Heart right ventricle (tissue), 16 donors: ENCODE measurements at places on chromosomes 12 and 14. TPM values are rescaled to one million over a fixed set of nuclear protein-coding genes. Genes with fewer than 3 reads are reported as not detected.

- peaks cover 60% of the 10 kb centered on the region for H3K36me3 ChIP-seq
- no peak overlapping the region for H3K27ac ChIP-seq
- peak overlapping the region; percentile 99 for H3K4me3 ChIP-seq
- DNase-seq, result no peak
- H3K27me3 ChIP-seq, result no peaks in the 10 kb centered on the region
These were observed 1.9 kb downstream of the HSP90AA1 start for GRCh38 chr14:102084931-102085330.

DNA sequence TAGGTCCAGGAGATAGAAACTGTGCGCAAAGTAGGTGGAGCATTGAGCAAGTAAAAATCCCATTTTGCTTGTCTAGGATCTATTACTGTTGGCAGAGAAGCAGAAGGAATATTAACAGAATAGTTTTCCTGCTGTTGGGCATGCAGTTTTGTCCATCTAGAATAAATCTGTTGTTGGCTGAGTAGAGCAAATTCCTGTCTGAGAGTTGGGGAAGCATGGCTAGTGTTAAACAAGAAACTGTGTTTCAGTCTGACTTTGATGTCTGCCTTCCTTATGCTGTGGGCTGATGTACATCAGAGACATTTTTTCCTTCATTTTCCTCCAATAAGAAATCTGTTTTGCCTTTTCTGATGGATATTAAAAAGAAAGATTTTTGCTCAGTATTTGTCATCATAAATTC is 98.2 kb downstream of the RAD52 start:
- H3K27me3 ChIP-seq, result no peaks in the 10 kb centered on the region
- H3K36me3 ChIP-seq, result no peaks in the 10 kb centered on the region
- H3K27ac ChIP-seq, result no peak overlapping the region
- H3K4me1 ChIP-seq, result peaks cover 35% of the 10 kb centered on the region
- H3K4me3 ChIP-seq, result no peak overlapping the region
- no peak for DNase-seq

Gene NINJ2
- 25.7 TPM for polyA plus RNA-seq

DNA sequence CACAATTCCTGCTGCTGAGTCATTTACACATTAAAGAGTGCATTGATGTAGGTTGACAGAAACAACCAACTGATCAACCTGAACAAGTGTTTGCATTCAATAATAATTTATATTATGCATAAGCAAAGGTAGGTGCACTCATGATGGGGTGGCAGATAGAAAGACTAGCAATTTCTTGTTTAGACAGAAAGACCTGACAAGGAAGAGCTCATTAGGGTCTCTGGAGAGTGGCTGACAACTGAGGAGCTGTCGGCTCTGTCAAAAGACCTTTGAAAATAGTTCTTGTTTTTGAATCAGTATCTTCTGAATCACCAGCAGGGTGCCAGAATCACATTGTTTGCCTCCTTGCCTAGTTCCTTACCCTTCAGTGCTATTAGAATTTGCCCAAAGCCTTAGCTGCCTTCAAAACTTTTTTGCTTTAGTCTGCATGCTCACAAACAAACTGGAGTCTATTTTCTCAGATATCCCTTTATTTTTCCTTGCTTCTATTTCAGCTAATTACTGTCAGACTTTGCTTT is 234.7 kb downstream of the BTG1 start:
- no peaks in the 10 kb centered on the region for H3K36me3 ChIP-seq
- H3K4me1 ChIP-seq, result no peaks in the 10 kb centered on the region
- no peak overlapping the region for H3K4me3 ChIP-seq
- no peaks in the 10 kb centered on the region for H3K27me3 ChIP-seq
- DNase-seq, result no peak

Gene KRT80
- polyA plus RNA-seq, result 0.32 TPM

GRCh38 chr12:68538726-68539614 is 71.7 kb upstream of the RAP1B start:
- DNase-seq, result peak; percentile 83
- H3K36me3 ChIP-seq, result no peaks in the 10 kb centered on the region
- H3K4me1 ChIP-seq, result no peaks in the 10 kb centered on the region
- H3K4me3 ChIP-seq, result peak overlapping the region; percentile 31
- H3K27ac ChIP-seq, result peak overlapping the region; percentile 80

DNA sequence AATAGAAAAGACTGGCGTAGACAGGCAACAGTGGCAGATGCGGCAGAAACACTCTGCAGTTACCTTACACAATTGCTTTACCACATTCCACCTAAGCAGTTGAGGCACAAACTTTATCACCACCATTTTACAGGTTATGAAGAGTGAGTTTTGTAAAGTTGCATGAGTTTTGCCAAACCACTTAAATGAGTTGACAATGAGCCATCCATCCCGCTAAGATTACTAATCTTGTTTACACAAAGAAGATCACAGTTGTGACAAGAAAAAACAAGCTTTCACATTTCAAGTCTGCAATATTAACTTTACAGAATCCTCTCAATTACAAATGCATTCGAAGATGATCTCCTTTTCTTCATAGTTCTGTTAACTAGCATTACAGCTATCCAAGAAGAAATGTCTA is 1.8 kb downstream of the TMCC3 start:
- H3K27me3 ChIP-seq, result no peaks in the 10 kb centered on the region
- H3K36me3 ChIP-seq, result no peaks in the 10 kb centered on the region
- H3K4me3 ChIP-seq, result no peak overlapping the region

Gene HVCN1
- 17.9 TPM for polyA plus RNA-seq

GRCh38 chr14:36662258-36662542 is 540 bp downstream of the PAX9 start:
- H3K4me1 ChIP-seq, result peaks cover 15% of the 10 kb centered on the region
- H3K4me3 ChIP-seq, result no peak overlapping the region
- no peak overlapping the region for H3K27ac ChIP-seq
- no peak for DNase-seq
- peaks cover 100% of the 10 kb centered on the region for H3K27me3 ChIP-seq
- H3K36me3 ChIP-seq, result no peaks in the 10 kb centered on the region

Gene USP44
- polyA plus RNA-seq, result 0.73 TPM

Gene ZFYVE1
- polyA plus RNA-seq, result 4.9 TPM

DNA sequence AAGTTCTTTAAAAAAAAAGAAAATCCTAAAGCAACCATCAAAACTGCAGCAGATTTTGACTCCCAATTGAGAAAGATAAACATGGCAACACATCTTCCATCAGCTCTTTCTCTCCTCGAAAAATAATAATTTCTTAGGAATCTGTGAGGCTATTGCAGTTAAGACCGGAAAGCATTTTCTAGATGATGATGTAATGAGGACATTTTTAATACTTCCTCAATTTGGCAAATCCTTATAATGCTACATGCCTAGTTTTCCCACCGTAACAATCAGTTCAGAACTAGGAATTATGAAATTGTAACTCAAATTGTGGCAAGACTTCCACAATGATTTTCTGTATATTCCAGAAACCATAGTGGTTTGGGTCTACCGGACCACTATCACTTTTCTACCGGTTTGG is 180.9 kb upstream of the PDE3A start:
- H3K27ac ChIP-seq, result no peak overlapping the region
- H3K4me3 ChIP-seq, result no peak overlapping the region
- peaks cover 13% of the 10 kb centered on the region for H3K4me1 ChIP-seq
- no peaks in the 10 kb centered on the region for H3K36me3 ChIP-seq
- no peaks in the 10 kb centered on the region for H3K27me3 ChIP-seq

Gene MYH6
- 3,967 TPM for polyA plus RNA-seq

- no peaks in the 10 kb centered on the region for H3K4me1 ChIP-seq
- H3K4me3 ChIP-seq, result no peak overlapping the region
- H3K27me3 ChIP-seq, result no peaks in the 10 kb centered on the region
- no peaks in the 10 kb centered on the region for H3K36me3 ChIP-seq
- peak; percentile 64 for DNase-seq
These were observed 307.6 kb upstream of the FBXO33 start for GRCh38 chr14:39739796-39740195.

- H3K36me3 ChIP-seq, result no peaks in the 10 kb centered on the region
- no peak for DNase-seq
- H3K4me3 ChIP-seq, result no peak overlapping the region
- H3K27me3 ChIP-seq, result no peaks in the 10 kb centered on the region
These were observed 67.0 kb upstream of the CAND1 start for GRCh38 chr12:67202011-67202677.

- H3K27me3 ChIP-seq, result no peaks in the 10 kb centered on the region
- no peak for DNase-seq
- no peak overlapping the region for H3K27ac ChIP-seq
- peaks cover 98% of the 10 kb centered on the region for H3K36me3 ChIP-seq
- no peak overlapping the region for H3K4me3 ChIP-seq
These were observed 209.5 kb downstream of the ANO6 start for GRCh38 chr12:45425426-45425825.
